ENCODE measurements at places on chromosomes 5 and 9.

DNA sequence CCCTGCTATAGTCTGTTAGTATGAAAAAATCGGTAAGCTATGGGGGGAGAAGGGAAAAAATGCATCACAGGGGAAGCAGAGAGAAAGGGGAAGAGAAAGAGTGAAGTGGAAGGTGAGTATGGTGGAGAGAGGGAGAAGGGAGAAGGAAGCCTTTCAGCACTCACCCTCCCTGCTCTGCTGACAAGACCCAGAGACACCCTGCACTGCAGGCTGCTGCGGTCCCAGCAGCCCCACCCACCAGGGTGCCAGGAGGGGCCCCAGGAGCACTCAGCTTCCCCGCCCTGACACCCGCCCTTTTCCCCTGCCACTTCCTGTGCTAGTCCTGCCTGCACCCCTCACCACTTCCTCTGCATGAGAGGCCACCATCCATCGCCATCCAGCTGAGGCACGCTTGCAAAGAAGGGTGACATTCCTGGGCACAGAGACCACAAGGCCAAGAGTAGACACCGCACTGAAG lies 12.7 kb downstream of the STK10 start:
- peak; percentile 78 for DNase-seq

- no peak for DNase-seq
These were observed 198.7 kb upstream of the KLF9 start for GRCh38 chr9:70613024-70613768.

GRCh38 chr5:14959399-14960119 lies 88.0 kb upstream of the ANKH start:
- DNase-seq = no peak

- DNase-seq = no peak
These were observed 8.5 kb upstream of the ANKH start for GRCh38 chr5:14879937-14880589.

DNA sequence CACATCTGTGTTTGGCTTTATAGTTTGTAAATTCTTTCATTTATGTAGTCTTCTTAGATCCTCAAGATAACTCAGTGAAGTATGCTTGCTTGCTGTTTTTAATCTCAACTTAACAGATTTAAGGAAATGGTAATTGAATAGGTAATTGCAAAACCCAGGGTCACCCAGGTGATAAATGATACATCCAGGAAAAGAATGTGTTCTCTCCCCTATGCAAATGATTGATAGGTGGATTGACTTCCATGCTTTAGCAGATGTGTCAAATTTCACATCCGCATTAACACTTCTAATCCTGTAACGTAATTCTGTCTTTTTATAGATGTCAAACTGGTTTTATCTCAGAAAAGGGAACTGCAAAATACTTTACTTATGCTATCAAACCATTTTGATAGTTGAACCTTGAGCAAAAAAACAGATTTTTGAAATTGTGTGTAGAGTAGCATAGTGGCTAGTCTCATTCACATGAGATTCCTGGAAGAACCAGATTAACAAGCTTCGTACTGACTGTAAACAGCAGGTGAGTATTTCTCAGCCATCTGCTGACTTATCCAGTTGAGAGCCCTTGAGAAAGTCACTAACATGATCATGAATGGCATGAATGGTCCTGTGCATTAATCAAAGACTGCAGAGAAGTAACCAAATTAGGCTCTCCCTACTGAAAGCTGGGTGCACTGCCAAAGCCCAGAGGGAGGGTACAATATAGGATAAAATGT lies 86.7 kb upstream of the PAM start:
- no peak for DNase-seq

DNA sequence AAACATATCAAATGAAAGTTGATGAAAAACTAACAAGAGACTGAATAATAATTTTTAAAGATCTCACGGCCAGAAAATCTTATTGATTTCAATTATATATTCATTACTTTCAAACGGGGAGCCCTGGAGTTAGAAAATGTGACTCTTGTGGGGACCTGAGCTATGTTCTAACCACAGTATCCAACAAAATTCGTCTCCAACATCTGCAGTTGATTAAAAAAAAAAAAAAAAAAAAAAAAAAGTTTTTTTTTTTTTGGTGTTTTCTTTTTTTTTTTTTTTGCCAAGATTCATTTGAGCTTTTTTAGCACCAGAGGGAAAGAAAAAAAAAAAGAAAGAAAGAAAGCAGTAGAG lies 144.3 kb upstream of the PIK3R1 start:
- no peak for DNase-seq

DNA sequence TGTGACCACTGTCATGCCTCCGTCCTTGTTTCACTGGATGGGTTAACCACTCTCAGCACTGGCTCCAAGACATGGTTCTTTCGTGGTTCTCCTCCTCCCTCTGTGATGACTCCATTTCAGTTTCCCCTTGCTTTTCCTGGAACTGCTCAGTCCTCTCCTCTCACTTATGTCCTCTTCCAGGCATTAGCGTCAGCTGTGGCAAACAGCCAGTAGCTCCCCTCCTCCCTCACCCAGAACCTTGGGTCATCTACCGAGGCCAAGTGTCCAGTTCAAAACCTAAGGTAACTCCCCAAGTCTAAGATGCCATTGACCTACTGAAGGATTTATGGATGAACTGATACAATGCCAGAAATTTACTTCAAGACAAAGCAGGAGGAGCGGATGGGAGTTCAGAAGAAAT lies 9.8 kb upstream of the CORO2A start:
- no peak for DNase-seq

DNA sequence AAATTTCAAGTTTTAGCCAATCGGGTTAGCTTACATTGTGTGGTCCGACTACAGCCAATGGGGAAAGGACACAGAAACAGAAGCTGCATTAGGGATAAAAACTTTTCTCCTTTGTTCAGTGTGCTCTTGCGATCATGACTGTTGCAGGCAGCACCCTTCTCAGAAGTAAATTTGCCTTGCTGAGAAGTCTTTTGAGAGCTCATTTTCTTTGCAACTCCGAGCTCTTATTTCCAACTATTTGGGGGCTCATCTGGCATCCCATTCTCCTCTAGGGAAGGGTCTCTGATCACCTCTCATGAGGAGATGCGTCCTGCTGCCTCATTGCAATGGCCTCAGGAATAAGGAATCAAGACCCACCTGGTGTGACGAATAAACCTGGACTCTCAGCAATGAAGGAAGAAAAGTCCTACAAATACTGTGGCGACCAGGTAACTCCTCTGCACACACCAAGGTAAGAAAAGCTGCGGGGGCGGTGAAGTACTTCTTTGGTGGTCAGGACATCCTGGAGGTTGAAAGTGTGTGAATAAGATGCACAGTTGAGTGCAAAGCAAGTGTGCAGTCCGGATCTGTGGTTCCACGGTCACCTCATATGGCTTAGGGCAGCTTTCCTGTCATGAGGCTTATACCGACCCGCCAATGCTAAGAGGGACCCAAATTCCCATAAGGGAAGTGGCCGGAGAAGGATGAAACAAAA lies 20.4 kb downstream of the CNOT8 start:
- DNase-seq = no peak

DNA sequence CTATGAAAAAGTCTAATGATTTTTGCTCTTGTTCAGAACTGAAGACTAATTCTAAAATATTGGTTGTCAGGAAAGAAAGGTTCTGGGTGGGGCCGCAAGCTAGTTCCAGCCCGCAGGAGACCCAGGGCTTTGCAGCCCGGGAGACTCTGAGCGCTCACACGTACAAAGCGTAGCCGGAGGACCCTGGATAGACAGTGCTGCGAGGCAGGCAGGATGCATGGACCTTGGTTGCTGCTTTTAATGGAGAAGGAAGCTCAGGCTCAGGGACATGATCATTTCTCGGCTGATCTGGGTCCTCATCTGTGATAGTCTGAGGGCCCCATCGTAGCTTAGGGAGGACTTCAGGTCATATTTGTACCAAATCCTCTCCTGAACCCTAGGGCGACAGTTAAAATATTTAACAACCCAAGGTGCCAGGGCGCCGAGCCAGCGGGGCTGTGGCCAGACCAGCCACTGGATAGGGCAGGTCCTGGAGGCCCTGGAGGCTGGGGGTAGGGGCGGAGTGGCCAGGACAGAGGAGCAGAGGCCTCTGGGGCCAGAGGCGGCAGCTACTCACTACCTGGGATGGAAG lies 70.1 kb upstream of the UNC5A start:
- DNase-seq = no peak

- no peak for DNase-seq
These were observed 198.2 kb downstream of the SEMA5A start for GRCh38 chr5:9347541-9348295.

- DNase-seq = no peak
These were observed 7.4 kb downstream of the LRRC14B start for GRCh38 chr5:198516-199196.

DNA sequence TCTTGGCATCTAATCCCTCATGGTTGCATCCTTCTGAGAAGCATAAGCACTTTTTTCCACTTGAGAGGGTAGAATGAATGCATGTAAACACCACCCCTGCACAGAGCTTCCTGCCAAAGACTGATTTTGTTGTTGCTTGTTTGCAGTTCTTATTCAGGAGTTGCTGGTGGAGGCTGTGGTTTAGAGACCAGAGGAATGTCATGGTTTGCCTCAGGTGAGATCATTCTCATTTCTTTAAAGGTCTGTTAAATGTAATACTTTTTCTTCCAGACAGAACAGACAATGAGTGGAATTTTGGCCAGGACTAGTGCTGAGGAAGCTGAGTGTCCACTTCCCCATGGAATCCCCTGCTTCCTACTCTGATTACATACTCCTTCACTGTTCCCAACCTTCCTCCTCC lies 3.2 kb upstream of the TNC start:
- DNase-seq = no peak

- DNase-seq = no peak
These were observed 54.1 kb downstream of the OSMR start for GRCh38 chr5:38899936-38900335.

DNA sequence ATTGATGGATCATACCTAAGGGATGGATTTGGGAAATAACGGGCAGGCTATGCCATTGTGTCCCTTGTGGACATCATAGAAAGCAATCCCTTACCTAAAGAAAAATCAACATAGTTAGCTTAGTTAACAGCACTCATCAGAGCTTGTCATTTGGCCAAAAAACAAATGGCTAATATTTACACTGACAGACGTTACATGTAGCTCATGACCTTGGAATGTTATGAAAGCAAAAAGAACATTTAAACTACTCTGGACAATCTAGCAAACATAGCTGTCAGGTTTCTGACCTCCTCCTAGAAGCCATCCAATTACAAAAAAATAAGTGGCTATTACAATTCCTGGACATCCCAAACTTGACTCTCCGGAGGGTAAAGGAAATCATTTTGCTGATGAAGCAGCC lies 23.8 kb downstream of the TMEM232 start:
- no peak for DNase-seq

GRCh38 chr5:87195616-87196015 lies 72.1 kb upstream of the RASA1 start:
- DNase-seq = no peak

DNA sequence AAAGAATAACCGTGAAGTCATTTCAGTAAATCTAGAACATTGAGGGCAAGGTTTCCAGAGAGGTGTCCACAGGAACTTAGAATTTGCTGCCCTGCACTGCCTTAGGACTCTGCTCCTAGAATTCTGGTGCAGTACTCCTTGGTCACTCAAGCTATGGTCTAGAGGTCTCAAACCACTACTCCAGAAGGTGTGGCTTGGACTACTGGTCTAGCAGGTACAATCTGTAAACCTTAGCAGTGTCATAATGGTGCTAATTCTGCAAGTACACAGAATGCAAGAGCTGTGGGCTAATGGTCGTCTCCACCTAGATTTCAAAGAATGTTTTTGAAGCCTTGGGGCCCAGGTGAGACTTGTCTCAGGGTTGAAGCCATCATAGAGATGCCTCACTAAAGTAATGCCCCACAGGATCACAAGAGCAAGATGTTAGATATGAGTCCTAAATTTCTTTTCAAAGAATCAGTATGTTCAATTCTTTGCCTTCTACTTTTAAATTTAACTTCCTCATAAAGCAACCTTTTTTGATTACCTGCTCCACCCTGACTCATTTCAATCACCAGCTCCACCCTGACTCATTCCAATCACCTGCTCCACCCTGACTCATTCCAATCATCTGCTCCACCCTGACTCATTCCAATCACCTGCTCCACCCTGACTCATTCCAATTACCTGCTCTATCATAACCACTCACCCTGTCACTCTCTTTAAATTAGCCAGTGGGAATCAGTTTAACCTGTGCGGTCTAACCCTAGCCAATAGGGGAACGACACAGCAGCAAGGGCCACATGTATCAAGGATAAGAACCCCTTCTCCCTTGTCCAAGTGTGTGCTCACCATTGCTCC lies 1111.8 kb upstream of the ACO1 start:
- DNase-seq = peak; percentile 16

- DNase-seq = no peak
These were observed 12.2 kb upstream of the PTCH1 start for GRCh38 chr9:95528908-95529502.

- no peak for DNase-seq
These were observed 47.2 kb downstream of the GPBP1 start for GRCh38 chr5:57221049-57221568.

DNA sequence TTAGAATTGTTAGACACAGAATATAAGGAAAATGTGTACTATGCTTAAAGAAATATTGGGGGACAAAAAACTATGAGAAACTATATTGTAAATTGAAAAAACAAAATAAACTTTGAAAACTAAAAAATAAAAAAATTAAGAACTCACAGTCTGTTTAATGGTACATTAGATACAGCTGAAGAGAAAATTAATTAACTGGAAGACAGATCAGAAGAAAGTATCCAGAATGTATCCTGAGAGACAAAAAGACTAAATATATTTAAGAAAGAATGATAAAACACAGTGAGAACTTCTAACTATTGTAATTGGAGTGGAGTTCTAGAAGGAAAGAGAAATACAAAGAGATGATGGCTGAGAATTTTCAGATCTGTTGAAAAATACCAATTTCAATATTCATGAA lies 57.6 kb upstream of the SH3PXD2B start:
- no peak for DNase-seq

DNA sequence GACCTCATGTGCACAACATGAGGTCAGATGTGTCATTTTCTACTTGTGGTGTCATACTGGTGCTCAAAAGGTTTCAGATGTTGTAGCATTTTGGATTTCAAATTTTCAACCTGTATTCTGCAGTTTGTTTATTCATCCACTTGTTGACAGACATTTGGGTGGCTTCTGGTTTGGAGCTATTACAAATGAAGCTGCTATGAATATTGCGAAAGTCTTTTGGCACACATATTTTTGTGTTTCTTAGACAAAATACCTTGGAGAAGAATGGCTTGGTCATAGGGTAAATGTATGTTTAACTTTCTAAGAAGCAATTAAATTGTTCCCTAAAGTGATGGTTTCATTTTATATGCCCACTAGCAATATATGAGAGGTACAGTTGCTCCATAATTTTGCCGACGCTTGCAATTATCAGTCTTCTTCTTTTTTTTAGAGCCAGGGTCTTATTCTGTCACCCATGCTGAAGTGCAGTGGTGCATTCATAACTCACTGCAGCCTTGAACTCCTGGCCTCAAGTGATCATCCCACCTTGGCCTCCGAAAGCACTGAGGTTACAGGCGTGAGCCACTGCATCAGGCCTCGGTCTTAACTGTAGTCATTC lies 70.7 kb upstream of the TRPC7 start:
- DNase-seq = no peak

DNA sequence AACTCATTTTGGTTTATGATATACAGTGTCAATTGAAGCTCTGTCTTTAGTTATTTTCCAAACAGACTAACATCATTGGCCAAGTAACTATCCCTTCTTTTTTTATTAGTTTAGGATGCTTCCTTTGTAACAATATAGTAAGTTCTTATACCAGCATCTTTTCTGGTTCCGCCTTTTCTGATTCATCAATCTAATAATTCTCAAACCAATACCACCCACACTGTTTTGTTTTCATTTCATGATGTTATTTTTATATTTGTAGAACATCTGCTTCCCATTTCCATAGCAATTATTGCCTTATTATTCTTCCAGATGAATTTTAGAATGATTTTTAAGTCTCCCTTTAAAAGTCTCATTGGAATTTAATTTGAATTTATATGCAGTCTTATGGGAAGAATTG lies 218.1 kb downstream of the RFK start:
- DNase-seq = no peak
